ENCODE measurements at places on chromosomes 2 and 18. TPM values are rescaled to one million over a fixed set of nuclear protein-coding genes. Genes with fewer than 3 reads are reported as not detected.

NFE2L2 gene
- 56.9 TPM for total RNA-seq

CENPA gene
- 7.7 TPM for total RNA-seq

HYCC2 gene
- total RNA-seq = 9.4 TPM

SERTAD2 gene
- 10.0 TPM for total RNA-seq

TTN gene
- total RNA-seq = 1.7 TPM

MOCOS gene
- 2.2 TPM for total RNA-seq

SOWAHC gene
- 16.3 TPM for total RNA-seq

CCDC74B gene
- 9.8 TPM for total RNA-seq

DSG3 gene
- total RNA-seq = under 0.01 TPM

LYPD1 gene
- total RNA-seq = 0.22 TPM

DSEL gene
- total RNA-seq = 69.8 TPM

TUBA4B gene
- total RNA-seq = 0.11 TPM

BOLL gene
- total RNA-seq = not detected

CRYGC gene
- total RNA-seq = not detected

GRP gene
- total RNA-seq = not detected

ABHD1 gene
- under 0.01 TPM for total RNA-seq

MAPRE2 gene
- 13.9 TPM for total RNA-seq

CHN1 gene
- 5.4 TPM for total RNA-seq

MREG gene
- 3.2 TPM for total RNA-seq

SLC14A1 gene
- 13.3 TPM for total RNA-seq

C2orf92 gene
- 2.5 TPM for total RNA-seq

NABP1 gene
- total RNA-seq = 98.8 TPM

LIMS3 gene
- 14.7 TPM for total RNA-seq

AKAIN1 gene
- total RNA-seq = not detected

TRIM43B gene
- not detected for total RNA-seq

PMAIP1 gene
- total RNA-seq = 67.4 TPM

C2orf81 gene
- total RNA-seq = 1.00 TPM

CHST9 gene
- total RNA-seq = not detected

TUBB8B gene
- total RNA-seq = not detected

CIB4 gene
- not detected for total RNA-seq

CKAP2L gene
- total RNA-seq = 3.9 TPM

CYP27C1 gene
- total RNA-seq = not detected

EMX1 gene
- not detected for total RNA-seq

GCKR gene
- 0.22 TPM for total RNA-seq

OR6B3 gene
- total RNA-seq = not detected

CHRNA1 gene
- total RNA-seq = not detected

ZC3H15 gene
- 103 TPM for total RNA-seq

PRPF40A gene
- total RNA-seq = 187 TPM

POTEI gene
- not detected for total RNA-seq

CHMP1B gene
- total RNA-seq = 50.7 TPM

NCOA1 gene
- 9.8 TPM for total RNA-seq

TBR1 gene
- not detected for total RNA-seq

TTR gene
- total RNA-seq = not detected

FKBP1B gene
- total RNA-seq = 10.9 TPM

CCT4 gene
- 211 TPM for total RNA-seq

SCN3A gene
- total RNA-seq = 0.12 TPM

MCEE gene
- total RNA-seq = 15.2 TPM

GNLY gene
- not detected for total RNA-seq

RPIA gene
- 10.8 TPM for total RNA-seq
